ENCODE measurements at places on chromosomes 1 and 21.

DNA sequence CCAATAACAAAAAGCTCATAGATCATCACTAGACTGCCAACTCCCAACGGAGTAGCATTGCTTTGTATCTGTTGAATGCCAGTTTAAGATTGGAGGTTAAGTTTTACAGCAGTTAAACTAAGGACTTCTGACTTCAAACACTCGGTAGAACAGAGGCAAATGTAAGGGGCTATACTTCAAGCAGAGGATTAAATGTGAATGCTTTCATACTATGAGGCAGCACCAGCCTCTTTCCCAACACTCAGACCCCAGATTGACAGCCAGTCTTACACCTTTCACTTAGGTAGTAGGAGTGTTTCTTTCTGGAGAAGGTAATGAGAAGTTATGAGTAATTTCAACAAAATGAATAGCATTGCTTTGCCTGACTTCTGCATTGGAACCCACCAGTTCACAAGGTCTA lies 22.8 kb downstream of the OR10R2 start:
- no peak for DNase-seq

- DNase-seq, result no peak
Measured at GRCh38 chr1:29646161-29646775, 409.9 kb downstream of the PTPRU start.

DNA sequence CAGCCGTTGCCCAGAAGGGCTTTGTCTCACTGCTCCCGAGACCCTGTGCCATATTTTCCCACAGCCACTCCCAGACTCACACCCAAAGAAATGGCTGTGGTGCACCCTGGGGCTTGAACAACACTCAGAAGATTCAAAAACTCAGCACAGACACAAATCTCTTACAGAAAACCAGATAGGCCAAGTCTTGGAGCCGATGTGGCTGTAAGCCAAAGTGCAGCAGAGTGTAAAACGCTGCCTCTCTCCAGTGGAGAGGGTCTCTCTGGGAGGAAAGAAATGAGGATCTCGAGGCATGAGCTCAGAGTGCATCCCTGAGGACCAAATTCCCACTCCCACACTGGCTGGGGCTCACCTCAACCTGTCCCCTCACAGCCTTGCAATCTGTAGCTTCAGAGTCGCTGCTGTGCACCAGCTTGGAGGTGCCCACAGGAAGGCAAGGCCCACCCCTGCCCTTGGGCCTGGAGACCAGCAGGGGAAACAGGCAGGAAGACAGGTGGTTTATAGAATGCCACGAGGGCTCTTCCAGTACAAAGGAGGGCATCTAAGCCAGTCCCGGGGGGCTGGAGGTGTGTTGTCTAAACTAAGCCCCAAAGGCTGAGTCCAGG lies 171.3 kb upstream of the AJAP1 start:
- DNase-seq, result no peak

DNA sequence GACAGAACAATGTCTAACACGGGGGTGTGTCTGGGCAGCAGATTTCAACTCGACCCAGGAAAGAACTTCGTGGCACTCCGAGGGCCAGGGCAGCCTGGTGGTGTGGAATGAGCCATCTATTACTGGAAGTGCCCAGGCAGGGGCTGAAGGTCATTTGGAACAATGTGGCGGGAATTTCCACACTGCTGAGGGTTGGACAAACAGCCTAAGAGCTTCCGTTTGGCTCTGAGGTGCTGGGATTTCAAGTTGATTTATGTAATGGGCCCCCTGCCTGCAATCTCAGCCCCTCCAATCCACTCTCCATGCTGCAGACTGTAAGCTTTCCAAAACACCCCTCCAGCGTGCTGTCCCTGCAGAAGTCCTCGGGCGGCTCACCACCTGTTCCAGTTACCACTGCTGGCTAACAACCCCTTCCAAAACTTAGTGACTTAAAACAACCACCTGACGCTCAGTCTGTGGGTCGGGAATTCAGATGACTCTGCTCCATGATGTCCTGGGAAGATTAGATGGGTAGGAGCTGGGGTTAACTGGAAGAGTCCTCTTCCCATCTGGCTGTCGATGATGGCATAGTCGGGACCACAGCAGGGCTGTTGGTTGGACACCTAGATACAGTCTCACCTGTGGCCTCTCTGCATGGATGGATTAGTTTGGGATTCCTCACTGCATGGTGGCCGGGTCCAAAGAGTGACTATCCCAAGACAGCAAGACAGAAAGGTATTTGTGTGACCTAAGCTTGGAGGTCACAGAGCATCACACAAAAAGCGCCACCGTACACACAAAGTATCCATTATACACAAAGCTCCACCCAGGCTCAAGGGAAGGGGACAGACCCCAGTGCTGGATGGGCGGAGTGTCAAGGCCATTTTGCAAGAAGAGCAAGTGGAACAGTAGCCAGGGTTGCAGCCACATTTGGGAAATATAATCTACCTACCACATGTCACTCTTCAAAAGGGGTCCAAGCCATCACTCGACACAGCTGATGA lies 89.7 kb upstream of the IFFO2 start:
- DNase-seq, result no peak

- DNase-seq, result peak; percentile 83
Measured at GRCh38 chr1:172638885-172639831, 19.7 kb upstream of the FASLG start.

GRCh38 chr1:242187816-242188215 lies 188.9 kb upstream of the MAP1LC3C start:
- no peak for DNase-seq

GRCh38 chr1:216894494-216894893 lies 171.3 kb upstream of the ESRRG start:
- DNase-seq, result no peak

DNA sequence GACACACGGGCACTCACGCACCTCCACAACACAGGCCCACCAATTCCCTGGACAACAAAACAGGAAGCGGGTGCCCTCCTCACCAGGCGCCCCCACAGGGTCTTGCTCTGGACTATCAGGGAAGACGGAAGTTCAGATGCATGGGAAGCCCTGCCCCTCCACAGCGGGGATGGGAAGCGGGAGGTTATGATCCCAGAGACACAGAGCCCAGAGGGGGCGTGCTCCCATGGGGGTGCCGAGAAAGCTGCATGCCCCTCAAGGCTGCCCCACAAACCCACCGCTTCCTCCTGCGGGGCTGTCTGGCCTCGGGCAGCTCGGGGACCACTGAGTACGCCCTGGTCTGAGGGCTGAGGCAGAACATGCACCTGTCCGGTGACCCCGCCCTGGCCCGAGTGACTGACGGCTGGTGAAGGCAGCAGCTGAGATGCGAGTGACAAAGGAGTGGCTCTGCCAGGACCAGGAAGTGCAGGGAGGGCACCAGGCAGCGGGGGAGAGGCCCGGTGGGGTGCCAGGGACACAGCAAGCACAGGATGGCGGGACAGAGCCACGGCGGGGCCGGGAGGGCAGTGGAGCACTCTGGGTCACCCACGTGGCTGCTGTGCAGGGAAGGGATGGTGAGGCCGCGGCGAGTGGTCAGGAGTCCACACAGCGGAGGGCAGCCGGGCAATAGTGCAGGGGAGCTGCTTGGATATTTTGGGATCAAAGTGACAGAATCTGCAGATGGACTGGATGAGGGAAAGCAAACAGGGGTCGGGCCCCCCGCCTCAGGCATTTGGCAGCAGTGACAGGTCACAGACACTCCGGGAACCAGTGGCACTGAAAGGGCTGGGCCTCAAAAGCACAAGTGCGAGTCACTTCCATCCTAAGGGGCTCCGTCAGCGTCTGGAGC lies 18.6 kb downstream of the NADK start:
- DNase-seq, result no peak

DNA sequence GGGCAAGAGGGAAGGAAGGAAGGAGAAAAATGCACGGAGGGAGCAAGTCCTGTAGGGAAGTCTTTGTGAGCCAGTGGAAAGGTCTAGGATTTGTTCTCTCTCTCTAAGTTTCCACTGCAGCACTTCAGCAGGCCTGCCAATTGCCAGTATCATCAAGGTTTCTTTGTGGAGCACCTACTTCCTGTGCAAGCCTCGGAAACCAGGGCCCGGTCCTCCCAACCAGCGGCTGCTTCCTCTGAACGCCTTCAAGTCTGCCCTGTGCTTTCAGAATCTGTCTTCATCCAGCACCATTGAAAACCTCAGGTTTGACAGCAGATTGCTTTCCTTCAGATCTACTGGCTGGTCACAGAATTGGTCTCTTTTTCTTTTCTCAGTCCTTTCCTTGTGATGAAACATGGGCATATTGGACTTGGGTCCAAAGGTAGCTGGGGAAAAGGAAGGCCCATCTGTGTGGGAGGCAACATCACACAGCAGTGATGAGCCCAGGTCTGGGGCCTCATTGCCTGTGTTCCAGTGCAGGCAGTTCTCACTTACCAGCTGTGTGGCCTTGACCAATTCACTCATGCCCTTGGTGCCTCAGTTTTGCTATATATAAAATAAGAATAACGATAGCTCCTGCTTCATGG lies 144.5 kb downstream of the SEC16B start:
- DNase-seq, result no peak

GRCh38 chr1:4464478-4464877 lies 189.9 kb upstream of the AJAP1 start:
- no peak for DNase-seq

DNA sequence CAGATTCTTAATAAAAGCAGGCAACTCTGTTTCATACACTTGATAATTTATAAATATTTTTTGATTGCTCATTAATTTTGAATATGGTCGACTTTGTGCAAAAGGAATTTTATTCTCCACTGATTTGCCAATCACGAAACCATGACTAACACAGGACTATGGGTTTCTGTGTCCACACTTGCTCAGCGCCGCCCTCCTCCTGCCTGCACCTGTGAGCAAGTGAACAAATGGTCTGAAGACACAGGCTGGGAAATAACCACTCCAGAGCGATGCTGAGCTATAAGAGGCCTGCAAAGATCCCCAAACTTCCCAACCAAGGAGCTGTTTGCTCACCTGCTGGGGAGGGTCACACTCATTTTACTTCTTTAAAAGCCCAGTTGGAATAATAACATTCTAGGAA lies 19.6 kb downstream of the ABCB10 start:
- no peak for DNase-seq

DNA sequence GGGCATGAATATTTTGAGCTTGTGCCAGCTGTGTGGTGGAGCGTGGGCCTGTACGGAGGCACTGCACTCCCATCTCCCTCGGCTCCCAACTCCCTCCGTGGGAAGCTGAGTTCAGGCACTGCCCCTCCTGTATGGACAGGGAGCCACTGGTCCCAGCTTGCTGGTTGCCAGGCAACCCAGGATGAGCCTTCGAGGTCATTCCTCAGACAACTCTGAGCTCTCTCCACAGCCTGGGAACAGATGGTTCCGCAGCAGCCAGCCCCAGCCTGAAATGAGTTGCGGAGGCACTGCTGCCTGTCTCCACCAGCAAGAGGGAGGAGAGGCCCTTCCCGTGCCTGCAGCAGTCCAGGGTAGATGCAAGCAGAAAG lies 58.4 kb upstream of the TENT5B start:
- DNase-seq, result no peak

GRCh38 chr1:45793942-45794604 lies 9.3 kb upstream of the MAST2 start:
- DNase-seq, result no peak

DNA sequence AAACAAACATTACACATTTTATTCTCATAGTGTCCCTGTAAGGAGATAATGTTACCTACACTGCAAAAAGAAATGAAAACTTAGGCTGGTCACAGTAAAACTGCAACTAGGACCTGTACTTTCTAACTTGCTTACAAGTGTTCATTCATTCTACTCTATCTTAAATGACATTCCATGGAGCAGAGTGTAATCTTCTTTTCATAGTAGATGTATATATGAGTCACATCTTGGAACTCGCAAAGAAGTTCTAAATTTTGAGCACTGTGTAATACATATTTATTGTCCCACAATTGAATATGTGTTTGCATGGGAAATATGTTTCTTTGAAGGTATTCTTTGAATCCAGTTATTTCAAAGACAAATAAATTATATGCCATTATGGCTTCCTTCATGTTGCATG lies 1258.5 kb upstream of the ADGRL2 start:
- DNase-seq, result no peak

DNA sequence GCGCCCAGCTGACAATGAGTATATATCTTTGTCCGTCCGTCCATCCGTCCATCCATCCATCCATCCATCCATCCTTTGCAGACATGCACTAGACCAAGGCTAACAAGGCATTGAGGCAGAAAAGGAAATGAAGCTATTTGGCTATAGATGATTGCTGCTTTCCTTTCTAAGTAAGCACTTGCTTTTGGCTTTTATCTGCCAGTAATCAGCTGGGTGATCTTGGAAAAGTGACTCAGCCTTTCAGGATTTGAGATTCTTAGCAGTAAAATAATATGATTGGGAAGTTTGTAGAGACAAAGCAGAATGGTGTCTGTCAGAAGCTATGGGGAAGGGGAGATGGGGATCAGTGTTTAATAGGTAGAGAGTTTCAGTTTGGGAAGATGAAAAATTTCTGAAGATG lies 22.7 kb downstream of the ZFYVE9 start:
- DNase-seq, result no peak

DNA sequence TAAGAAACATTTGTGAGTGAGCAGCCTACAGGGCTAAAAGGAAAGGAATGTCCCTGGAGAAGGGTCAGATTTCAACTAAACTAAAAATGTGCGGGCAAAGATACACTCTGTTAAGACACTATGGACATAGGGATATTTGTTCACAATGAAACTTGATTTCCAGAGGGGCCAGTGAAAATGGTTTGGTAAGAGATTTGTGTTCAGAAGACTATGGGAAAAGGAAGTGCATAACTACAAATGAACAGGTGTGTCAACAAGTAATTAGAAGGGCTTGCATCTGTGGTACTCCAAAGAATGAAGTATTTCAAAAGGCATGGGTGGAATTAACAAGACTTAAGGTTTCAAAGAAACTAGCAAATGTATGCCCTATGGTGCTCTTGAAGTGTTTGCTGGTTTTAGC lies 60.4 kb downstream of the NME7 start:
- DNase-seq, result no peak

DNA sequence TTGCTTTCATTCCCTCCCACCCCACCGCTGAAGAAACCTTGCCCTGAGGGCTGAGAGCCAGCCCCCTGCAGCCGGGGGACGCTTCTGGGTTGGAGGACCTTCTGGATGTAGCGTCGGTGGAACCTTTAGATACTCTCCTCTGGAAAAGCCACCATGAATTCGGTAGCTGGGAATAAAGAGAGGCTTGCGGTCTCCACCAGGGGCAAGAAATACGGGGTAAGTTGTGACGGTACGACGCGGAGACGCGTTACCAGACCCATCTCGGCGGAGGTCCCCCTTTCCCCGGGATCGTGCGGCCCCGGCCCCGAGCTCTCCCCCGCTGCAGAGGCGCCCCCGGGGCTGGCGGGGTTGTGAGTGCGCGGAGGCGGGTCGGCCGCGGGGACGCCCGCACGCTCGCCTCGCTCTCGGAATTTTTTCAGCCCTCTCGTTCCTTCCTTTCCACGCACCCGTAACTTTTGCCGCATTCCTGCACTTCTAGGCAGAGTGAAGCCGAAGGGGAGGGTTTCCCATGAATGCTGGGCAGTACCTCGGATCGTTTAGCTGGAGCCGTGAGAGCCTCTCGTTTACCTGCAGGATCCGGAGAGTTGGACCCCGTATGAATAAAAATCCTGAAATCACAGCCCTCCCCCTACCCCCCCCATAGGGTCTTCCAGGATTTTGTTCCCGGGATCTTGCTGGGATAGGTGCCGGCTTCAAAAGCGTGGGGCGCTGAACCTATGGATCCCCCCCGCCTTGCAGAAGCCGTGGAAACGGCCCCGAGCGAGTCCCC lies 671 bp downstream of the KIF26B start:
- no peak for DNase-seq

GRCh38 chr21:22703521-22703920 lies 1705.3 kb downstream of the NCAM2 start:
- DNase-seq, result no peak

- no peak for DNase-seq
Measured at GRCh38 chr1:27318596-27318995, 3.4 kb upstream of the TMEM222 start.

Measured in activated CD4-positive, alpha-beta T cell treated with anti-CD3 and anti-CD28 coated beads for 4 hours (primary cell).